Adrenal gland (tissue), 19 donors: ENCODE measurements at places on chromosomes 12 and 14.

DNA sequence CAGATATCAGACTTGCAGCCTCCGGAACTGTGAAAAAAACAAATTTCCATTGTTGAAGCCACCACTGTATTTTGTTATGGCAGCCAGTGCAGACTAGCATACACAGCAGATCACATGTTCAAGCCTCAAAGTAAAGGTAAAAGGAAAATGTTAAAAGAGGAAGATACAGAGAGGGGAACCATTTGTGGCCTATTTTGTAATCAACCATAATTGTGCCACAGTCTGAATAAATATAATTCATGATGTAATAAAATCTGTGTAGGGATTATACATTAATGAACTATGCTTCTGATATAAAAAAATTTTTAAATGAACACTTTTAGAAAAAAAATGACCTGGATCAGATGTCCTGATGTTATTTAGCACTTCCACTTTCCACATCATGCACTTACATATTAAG, 79.6 kb downstream of the SLC16A7 start:
- no peaks in the 10 kb centered on the region for H3K27me3 ChIP-seq
- no peak overlapping the region for H3K27ac ChIP-seq
- no peak overlapping the region for H3K4me3 ChIP-seq
- no peaks in the 10 kb centered on the region for H3K4me1 ChIP-seq

- H3K36me3 ChIP-seq: no peaks in the 10 kb centered on the region
- H3K4me3 ChIP-seq: no peak overlapping the region
- no peak overlapping the region for H3K27ac ChIP-seq
- H3K4me1 ChIP-seq: peaks cover 16% of the 10 kb centered on the region
Measured at GRCh38 chr12:132558861-132559623, 51.3 kb downstream of the LRCOL1 start.

DNA sequence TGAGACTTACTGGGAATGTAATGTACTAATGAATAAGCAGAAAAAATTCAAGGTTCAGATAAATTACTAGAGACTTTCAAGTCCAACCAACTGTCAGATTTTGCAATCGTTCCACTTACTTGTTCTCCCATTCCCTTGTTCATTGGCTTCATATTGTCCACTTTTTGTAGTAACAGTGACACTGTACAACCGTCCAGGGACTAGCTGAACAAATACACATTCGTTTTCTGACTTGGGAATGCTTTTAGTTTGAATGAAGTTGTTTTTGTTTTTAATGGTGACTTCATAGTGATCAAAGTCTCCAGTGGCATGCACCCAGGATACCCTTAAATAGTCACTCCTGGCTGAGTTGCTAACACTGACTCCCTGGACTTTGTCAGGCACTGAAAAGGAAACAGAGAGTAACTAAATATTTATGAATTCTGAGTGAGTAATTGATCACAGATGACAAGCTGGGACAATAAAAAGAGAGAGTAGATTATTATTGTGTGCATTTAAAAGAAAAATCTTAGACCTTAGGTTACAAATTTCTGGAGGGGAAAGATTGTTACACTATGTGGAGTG, 65.4 kb downstream of the PTPRB start:
- no peaks in the 10 kb centered on the region for H3K27me3 ChIP-seq
- H3K36me3 ChIP-seq: no peaks in the 10 kb centered on the region
- no peak overlapping the region for H3K27ac ChIP-seq
- H3K4me3 ChIP-seq: no peak overlapping the region

DNA sequence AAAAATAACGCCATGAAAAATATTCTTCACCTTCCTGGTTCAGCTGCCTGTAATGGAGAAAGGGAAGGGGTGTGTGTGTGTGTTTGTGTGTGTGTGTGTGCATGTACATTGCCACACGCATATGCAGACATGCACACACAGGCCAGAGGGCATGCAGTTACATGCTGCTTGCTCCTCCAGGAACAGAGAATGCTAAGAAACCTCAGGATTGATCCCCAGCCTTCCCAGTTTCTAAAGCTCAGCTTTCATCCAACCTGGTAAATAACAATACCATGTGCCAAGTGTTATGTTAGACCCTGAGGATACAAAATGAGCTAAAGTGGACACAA, 241.7 kb downstream of the SPTSSA start:
- no peak overlapping the region for H3K27ac ChIP-seq
- H3K36me3 ChIP-seq: no peaks in the 10 kb centered on the region
- H3K4me1 ChIP-seq: no peaks in the 10 kb centered on the region
- H3K27me3 ChIP-seq: peaks cover 6% of the 10 kb centered on the region
- no peak overlapping the region for H3K4me3 ChIP-seq
- no peak for DNase-seq
